ENCODE measurements at places on chromosomes 6 and 20.

DNA sequence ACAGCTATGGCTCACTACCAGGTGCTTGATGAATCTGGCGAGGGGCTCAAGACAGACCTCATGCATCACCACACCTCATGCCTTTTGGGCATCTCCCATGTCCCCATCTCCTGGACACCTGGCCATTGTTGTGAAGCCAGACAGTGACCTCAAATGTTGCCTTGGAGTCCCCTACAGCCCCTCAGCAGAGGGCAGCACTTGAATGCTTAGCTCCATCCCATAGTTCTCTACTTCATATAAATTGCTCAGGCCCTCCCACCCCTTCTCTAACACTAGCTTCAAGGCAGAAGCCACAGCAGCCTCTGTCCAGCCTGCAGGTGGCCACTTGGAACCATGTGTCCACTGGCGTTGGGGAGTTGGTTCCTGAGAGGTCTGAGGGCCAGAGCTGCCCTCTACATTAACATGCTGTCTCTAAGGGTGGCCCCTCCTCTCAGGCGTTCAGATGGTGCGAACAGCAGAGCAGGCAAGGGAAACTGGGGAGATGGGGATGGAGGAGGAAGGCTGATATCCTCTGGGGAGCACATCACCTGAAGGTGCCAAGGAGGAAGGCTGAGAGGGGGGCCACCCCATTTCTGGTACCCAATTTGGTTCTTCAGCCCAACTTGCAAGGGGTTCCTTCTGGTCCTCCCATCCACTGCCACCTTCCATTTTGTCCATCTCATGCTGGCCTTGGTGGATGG lies 31.3 kb downstream of the MOCS1 start:
- no peak for DNase-seq

DNA sequence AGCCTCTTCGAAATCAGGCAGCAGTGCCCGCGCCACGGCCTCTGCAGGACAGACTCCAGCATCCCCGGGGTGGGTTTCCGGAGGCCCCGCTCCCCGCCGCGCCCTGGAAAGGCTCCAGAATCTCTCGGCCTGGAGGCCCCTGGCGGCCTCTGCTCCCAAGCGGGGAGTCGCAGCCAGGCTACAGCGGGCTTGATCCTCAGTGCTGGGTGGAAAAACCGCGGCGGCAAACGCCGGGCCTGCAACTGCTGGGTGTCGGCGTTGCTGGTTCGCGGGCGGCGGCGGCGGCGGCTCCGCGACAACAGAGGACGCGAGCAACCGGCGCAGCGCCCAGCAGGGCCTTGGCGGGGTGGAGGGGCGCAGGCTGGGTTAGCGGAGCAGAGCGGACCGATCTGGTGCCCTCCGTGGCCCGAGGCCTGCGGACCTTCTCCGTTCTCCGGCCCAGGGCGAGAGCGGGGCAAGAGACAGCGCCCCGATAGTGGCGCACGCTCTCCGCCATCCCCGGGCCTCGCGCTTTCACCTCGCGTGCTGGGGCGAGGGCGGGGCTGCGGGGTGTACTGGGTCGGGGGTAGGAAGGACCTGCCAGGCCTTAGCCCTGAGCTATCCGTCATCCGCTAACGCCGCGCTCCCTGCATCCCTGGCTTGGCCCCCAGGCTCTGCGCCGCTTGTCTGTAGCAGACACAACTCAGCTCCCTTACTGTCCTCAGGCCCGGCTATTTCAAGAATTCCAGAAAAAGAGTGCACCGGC lies 3.4 kb upstream of the ZNF292 start:
- no peak for DNase-seq

- no peak for DNase-seq
Measured at GRCh38 chr6:33911488-33911887, 107.7 kb upstream of the MLN start.

DNA sequence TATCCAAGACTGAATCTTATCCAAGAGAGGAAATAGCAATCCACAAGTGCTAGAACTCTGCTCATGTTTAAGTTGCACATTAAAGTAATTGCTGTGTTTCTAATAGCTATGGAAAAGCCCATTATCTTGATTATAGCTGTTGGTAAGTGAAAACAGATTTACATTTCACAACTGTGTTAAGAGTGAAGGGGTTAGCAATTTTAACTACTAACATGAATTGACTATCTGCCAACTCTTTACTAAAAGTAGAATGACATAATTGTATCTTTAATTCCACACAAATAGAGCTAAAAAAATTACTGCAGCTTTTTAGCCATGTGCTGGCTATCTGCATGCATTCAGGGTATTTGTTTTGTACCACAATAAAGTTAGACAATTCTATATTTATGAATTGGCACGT lies 277.9 kb upstream of the IRAK1BP1 start:
- no peak for DNase-seq

GRCh38 chr6:11218102-11218442 lies 14.4 kb downstream of the NEDD9 start:
- no peak for DNase-seq

- DNase-seq = no peak
Measured at GRCh38 chr6:132132422-132132821, 181.2 kb upstream of the CCN2 start.

- DNase-seq = no peak
Measured at GRCh38 chr6:139931747-139932146, 557.3 kb upstream of the CITED2 start.

- DNase-seq = no peak
Measured at GRCh38 chr6:2309122-2309521, 63.7 kb upstream of the GMDS start.

DNA sequence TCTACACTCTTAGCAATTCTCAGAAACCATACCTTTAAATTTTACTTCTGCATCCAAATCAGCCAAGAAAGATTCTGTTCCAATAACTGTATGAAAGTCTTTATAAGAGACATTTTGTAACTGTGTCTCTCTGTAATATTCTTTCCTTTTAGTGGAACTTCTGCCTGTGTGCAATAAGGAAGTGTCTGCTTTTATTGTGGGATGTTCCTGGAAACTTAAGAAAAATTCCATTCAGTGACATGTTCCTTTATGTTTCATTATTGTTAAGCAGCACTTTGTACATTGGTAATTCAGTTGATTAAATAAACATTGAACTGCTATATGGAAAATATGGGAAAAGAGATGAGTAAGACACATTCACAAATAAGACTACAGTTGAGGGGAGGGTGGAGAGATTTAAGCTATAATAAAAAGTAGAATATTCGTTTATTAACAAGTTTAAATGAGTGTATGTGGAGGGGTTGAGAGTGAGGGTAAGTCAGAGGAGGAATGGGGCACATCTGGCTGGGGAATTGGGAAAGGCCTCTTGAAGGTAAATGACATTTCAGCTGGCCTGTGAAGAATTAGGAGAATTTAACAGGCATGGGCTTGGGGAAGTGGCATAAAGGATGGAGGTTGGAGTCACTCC lies 11.9 kb downstream of the NUS1 start:
- no peak for DNase-seq

DNA sequence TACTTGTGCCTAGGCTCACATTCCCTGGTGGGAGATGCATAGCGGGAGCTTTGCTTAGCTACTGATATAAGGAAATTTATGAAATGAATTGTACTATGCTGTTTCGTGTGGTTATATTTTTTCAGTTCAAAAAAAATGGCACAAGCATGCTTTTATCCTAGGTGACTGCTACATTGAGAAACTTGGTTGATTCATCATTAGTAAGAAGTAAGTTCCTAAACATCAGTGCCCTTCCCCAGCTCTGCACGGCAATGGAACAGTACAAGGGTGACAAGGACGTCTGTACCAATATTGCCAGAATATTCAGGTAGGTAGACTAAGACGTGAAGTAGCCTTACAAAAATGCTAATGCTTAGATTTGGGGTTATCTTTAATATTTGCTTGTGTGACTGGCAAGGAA lies 79.7 kb downstream of the ARMC2 start:
- DNase-seq = no peak

DNA sequence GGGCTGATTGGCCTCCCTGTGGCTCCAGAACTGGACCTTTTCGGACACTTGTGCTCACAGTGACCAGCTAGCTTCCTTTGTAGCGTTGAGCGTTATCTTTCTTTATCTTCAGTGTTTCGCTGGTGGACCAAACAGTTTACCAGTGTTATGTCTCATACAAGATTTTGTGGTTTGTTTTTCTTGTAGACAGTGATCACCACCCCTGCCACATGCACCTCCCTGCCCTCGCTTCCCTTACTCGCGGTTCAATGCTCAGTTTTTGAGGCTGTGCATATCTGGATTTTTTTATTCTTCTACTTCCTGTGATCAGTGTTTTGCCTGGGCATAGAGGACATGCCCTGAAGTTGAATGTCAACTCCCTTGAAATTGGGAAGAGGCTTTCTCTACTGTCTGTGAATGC lies 16.4 kb downstream of the MYT1 start:
- no peak for DNase-seq
